ENCODE measurements at places on chromosomes 2 and 18.
A peak's percentile ranks its signal among the peaks of the same experiment; 100 is the strongest.

DNA sequence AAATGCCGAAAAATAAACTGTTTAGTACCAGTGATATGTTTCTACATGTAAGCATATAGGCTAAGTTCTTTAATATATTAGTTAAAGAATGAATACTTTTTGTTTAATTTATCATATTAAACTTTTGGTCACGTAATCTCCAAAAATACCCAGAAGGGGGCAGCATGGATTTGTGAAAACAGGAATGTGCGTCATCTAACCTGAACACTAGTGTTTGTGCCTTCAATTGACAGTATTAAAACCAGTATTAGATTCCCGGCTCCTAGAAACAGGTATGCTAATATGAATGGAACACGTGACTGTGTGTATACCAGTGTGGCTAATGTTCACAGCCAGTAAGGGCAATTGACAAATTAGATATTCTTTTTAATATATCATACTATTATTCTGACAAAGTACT, 51.8 kb downstream of the WDR7 start:
- no peak for DNase-seq

DNA sequence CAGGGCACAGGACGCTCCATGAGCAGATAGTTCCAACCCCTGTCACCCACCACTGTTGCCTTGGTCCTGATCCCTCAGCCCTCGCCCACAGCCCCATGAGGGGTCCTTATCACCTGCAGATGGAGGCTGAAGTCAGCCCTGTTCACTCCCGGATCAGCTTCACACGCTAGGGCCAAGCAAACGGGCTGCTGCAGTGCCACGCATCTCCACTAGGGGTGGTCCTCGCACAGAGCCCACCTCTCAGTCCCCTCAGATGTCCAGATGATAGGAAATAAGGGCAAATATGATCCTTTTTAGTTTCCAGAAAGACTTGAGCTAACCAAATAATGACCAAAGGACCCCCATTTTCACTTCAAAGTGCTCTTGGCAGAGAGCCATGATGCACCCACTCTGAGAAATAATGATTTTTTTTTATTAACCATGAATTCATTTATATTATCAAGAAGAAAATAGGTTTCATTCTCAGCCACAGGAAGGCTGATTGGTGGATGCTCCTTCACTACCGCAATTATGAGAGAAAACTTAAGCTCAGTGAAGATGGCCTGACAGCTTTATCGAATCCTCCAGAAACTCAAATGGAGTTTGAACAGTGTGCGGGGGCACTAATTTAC, 71.9 kb upstream of the KLHL29 start:
- peak; percentile 20 for DNase-seq

DNA sequence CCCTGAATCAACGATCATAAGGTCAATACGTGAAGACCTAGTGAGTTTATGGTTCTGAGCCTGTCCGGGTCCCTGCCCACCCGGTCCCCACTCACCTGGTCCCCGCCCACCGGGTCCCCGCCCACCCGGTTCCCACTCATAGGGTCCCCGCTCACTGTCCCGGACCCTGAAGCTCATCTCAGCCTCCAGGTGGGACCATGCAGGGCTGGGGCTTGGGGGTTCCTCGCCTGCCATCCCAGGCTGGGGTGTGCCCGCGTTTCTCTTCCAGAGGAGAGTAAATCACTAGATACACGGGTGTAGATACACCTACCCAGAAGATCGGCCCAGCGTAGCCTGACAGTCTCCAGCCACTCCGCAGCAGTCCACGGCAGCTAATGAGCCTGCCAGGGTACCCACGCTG, 131.5 kb downstream of the MBP start:
- no peak for DNase-seq

DNA sequence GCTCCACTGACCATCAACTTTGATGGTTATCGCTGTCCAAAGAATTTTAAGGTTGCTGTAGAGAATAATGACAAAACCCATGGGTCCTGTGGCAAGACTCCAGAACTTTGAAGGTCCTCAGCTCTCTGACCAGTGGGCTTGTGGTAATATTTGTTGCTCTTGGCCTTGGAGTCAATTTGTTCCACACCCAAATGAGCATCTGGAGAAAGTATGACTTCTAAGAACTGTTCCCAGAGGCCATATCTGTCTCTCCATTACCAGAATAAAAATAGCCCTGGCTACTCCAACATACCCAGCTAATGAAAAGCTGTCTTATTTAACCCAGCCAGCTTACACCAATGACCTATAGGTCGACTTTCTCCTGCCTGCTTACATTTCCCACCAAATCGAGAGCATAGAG, 466.4 kb downstream of the MEIS1 start:
- DNase-seq, result no peak

DNA sequence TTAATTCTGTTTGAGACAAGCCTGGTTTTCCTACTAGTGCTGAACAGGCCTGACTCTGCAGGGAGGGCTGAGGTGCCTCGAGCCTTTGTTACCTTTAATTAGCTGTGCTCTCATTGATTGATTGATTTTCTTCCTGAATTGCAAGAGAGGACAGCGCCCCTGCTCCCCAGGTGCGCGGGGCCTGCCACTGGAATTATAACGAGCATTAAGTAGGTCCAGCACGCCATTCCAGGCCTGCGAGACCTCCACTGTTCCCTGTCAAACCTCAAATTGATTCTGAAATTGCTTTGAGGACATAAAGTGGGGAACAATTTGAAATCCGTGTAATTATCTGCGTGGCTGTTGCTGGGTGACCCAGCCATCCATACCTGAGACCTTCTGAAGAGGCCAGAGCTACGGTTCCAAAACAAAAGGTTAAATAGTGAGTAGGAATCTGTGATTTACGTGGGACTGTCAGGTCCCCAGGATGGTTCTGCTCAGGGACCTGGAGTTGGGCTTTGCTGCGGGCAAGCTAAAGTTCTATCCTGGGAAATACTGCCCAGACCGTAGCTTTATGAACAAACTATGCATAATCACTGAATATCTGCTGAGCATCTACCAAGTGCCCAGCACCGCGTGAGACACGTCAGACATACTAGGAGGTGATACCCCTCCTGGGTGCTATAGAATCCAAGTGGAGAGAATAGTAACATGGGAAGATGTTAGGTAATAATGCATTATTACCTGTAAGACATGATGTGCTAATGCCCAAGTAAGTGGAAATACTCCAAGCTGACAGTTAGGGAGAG, 104.1 kb downstream of the ZBTB7C start:
- no peak for DNase-seq

DNA sequence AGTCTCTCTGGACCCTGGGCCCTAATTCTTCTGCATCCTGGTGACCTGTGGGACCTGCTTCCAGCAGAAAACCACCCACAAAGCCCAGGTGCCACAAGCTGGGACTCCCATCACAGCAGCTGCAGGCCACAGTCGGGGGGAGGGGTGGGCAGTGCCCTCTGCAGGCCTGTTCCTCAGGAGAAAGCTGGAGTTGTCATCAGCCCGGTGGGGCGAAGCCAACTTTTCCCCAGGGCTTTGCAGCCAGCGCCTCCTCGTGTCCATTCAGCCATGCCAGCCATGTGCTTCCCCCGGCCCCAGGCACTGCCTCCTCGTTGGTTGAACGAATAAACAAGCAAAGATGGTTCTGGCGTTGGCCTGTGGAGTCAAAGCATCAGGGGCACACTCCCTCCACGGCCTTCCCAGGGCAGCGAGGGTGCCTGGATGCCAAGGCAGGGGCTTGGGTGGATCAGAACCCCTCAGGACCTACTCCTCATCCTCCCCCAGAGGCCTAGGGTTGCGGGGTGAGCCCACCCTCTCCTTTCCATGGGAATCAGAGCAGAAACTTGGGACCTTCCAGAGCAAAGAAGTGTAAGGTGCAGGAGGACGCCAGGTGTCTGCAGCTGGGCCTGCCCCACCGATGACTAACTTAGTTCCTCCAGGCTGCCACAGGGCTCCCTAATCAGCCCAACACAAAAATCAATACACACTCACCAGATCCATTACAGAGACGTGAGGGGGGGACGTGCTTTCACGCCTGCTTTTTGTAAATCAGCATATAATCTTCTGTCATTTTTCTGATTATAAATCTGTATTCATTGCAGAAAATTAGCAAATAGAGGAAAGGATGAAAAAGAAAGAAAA, 75.7 kb upstream of the RAB6C start:
- DNase-seq, result no peak

DNA sequence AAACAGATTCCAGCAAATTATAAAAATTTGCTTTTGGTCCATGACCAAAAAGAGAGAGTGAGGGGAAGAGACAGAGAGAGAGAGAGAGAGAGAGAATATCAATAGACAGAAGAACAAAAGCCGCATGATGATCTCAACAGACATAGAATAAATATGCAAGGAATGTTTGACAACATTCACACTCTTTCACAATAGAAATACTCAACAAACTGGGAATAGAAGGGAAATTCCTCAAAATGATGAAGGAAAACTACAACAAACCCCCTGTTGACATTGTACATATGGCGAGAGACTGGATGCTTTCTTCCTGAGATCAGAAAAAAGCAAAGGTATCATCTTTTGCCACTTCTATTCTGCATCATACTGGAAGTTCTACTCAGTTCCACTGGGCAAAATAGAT, 309.7 kb downstream of the RAD51AP2 start:
- DNase-seq, result no peak

DNA sequence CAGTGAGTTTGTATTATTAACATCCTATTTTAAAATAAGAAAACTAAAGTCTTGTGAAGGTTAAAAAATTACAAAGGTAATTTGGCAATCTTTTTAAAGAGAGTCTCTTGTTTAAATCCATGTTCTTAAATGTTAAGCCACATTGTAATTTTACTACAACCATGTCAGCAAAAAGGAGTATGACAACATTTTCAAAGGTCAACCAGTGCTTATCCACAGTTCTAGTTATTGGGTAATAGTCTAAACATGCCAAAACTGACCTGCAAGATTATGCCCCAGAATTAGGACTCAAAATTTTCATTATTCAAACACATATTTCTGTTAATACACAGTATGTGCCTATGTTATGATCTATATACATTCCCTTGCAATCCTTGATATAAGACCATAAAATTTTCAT, 1312.6 kb upstream of the CHAC2 start:
- DNase-seq, result no peak

- no peak for DNase-seq
Measured at GRCh38 chr18:54260396-54261072, 8.8 kb upstream of the POLI start.

DNA sequence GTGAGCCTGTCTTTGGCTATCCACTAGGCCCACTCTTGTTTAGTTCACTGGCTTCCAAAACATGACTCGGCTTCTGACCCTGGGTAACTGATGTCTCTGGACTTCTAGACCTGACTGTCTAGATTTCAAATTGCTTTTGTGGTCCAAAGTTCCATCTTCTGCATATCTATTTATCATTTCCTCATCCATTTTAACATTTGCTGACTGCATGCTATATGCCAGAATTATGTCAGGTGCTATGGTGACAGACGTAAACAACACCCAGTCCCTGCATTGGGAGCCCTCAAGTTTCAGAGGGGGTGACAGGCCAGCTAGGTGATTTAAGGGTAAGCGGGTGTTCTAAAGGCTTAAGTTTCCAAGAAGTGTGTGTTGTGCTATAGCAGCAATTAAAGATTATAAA, 140.9 kb downstream of the PIEZO2 start:
- DNase-seq, result no peak

DNA sequence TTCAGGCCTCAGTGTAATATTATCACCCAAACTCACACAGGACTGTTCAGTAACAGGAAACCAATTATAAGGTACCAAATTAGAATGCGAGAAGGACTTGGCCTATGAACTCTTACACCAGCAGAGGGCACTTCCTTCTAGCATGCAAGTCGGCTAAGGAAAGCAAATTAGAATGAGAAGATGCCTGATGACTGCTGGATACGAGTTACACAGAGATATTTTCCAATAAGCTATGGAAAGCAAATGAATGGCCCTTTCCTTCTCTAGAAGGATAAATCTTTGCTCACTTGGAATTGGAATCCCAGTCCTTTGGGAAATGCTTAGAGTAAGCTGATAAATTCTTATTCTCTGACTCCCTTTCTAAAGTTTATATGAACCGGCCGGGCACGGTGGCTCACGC, 109.8 kb downstream of the AP1S3 start:
- peak; percentile 47 for DNase-seq

- DNase-seq, result no peak
Measured at GRCh38 chr2:26011609-26011989, 22.3 kb upstream of the RAB10 start.

- no peak for DNase-seq
Measured at GRCh38 chr18:50847192-50847591, 27.4 kb upstream of the MRO start.

DNA sequence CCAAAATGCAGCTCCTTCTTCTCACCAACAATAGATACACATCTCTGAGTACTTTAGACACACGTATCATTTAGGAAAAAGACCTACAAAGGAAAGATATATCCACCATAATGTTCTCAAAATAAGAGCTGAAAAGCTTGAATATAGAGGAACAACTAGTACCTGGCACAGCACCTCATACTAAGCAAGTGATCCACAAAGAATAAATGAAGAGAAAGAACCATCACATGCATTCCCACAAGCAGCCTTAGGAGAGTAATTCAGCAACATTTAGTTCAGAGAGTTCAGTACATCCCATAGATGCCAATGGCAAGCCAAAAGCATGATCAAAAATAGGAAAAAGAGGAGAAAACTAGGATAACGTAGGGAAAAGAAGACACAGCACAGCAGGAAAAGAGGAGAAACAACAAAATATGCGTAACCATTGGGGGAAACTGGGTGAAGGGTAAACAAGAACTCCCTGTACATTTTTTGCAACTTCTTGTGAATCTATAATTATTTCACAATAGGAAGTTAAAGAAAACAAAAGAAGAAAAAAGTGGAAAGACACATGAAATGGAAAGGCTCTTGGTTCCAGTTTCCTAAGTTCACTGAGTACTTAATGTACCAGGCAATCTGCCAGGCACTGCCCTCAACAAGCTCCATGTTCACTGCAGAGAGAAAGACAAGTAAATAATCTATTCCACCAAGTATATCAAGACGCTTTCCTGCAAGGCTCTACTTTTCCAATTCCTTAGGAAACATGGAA, 22.3 kb downstream of the CLASP1 start:
- no peak for DNase-seq

- DNase-seq, result no peak
Measured at GRCh38 chr18:77567205-77567604, 317.6 kb downstream of the GALR1 start.

DNA sequence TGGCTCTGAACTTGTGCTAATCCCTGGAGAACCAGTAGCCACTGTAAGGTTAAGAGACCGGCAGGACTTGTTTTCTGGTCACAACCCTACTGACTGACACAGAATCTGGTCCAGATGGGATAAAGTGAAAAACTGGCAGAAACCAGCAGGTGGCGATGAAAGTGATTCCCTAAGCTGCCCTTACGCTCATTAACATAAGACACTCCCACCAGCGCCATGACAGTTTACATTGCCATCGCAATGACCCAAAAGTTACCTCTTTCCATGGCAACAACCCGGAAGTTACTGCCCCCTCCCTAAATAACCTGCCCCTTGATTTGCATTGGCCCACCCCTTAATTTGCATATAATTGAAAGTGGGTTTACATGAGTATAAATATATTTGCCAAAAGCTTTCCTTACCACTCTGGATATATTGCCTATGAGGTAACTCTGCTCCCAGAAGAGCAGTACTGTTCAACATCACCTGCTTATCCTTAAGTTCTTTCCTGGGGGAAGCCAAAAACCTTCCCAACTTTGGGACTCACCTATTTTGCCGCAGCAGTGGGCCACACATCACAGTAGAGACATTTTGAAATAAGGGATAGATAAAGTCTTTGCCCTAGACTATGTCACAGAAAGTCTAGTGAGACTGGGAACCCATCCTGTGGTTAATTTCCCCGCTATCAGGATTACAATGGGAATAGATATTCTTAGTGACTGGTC, 35.8 kb upstream of the AFF3 start:
- DNase-seq, result no peak

- DNase-seq, result no peak
Measured at GRCh38 chr2:135198481-135198880, 146.4 kb downstream of the RAB3GAP1 start.
